ENCODE measurements at places on chromosomes 1 and 21.

DNA sequence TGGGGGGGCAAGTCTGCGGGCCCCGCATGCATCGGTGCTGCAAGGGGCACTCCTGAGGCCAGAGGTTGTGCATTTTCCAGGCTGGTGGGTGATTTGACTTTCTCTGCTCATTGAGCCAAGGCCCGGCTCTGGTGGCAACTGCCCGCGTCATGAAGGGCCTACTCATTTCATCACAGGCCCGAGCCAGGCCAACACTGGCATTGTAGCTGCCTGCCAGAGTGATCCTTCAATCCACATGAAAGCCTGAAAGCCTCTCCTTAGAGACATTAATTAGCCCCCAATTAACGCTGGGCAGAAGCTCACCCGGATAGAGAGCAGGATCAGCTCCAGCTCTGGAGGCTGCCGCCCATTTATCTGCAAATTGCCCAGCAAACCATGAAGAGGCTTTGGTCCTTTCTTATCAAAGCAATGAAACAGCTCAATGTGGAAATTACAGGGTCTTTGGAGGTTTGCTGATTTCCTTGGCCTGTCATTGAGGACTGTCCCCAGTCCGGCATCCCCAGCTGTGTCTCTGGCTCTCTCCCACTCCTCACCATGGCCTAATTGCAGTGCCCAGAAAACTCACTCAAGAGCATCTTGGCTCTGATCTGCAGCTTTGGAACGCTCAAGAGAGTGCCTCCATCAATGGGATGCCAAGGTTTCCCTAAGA is 50.4 kb upstream of the STUM start:
- no peak for DNase-seq

DNA sequence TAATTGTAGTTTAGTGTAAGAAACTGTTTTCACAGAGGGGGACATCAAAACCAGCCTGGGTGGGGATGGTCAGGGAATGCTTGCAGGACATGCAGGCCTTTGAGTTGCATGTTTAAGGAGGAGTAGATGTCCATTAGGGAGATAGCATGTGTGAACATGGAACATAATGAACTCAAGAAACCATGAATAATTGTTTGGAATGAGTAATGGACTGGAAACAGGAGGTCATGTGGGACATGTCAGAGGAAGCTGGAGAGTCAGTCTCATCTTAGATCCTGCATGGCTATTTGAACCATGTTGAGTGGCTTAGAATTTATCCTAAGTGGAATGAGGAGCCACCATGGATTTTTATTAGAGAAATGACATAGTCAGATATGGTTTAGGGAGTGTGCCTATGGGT is 86.4 kb downstream of the RPE65 start:
- no peak for DNase-seq

DNA sequence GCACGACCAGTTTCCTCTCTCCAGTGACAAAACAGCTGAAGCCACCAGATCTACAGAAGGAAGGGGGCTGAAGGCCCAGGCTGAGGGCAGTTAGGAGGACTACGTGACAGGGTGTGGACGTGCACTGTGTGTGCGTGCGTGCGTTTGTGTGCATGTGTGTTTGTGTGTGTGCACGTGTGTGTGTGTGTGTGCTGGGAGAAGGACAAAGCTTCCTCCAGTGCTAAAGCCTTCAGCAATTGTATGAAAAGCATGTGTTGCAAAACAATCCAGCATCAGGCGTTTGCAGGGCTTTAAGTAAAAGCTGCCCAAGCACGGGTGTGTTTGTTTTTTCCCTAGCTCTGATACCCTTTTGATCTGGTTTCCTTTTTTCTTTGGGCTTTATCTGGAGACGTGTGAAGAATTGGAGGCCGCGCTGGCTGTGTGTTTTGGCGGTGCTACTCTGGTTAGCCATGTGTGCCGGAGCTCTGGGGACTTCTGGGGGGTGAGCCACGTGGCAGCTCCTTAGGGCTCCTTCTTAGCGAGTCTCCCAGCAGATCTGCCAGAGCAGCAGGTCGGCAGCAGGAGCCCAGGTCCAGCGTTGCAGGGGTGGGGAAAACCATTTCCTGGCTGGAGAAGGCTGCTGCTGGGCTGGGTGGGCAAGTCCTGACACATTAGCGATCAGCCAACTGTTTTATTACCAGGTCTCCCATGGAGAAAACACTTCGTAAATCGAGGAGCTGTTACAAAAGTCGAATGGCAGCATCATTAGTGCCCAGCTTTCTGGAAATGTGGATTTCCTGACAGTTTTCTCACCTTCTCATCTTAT is 73.4 kb downstream of the UCK2 start:
- no peak for DNase-seq

- no peak for DNase-seq
Measured at GRCh38 chr1:115067161-115067859, 22.0 kb downstream of the TSPAN2 start.

- no peak for DNase-seq
Measured at GRCh38 chr21:25960402-25960801, 210.2 kb downstream of the APP start.

GRCh38 chr1:111197598-111198284 is 2.7 kb downstream of the DENND2D start:
- DNase-seq: no peak

- no peak for DNase-seq
Measured at GRCh38 chr1:160429125-160429561, 28.8 kb downstream of the VANGL2 start.

All from activated T-helper 9 cell treated with anti-CD3 and anti-CD28 coated beads, Interleukin-2, amount 50 U/mL, for 16 hours (primary cell).